ENCODE measurements at places on chromosomes 16 and 17.

DNA sequence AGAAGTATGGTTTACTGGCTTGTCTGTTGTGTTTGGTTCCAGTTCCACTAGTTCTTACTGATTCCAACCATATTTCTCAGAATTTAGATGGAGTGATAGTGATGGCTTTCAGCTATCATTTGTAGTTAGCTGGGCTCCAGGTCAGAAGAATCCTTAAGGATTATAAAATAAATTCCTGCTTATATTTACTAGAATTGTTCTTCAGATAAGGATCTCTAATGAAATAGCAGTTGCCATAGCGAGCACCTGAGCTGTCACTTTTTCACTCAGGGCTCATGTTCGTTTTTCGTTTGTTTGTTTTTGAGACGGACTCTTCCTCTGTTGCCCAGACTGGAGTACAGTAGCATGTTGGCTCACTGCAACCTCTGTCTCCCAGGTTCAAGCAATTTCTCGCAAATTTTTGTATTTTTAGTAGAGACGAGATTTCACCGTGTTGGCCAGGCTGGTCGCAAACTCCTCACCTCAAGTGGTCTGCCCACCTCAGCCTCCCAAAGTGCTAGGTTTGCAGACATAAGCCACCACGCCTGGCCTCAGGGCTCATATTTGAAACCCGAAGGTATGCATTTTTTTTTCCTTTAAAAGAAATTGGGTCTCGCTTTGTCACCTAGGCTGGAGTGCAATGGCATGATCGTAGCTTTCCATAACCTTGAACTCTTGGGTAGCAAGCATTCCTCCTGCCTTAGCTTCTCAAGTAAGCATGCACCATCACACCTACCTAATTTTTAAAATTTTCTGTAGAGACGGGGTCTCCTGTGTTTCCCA is 42.9 kb downstream of the PAFAH1B1 start:
- DNase-seq = no peak

- no peak for DNase-seq
Observed at GRCh38 chr16:17155936-17156335, 314.8 kb downstream of the XYLT1 start.

- DNase-seq = no peak
Observed at GRCh38 chr17:14745541-14745940, 444.7 kb downstream of the HS3ST3B1 start.

GRCh38 chr17:50196826-50197225 is 4.6 kb downstream of the COL1A1 start:
- DNase-seq = no peak

DNA sequence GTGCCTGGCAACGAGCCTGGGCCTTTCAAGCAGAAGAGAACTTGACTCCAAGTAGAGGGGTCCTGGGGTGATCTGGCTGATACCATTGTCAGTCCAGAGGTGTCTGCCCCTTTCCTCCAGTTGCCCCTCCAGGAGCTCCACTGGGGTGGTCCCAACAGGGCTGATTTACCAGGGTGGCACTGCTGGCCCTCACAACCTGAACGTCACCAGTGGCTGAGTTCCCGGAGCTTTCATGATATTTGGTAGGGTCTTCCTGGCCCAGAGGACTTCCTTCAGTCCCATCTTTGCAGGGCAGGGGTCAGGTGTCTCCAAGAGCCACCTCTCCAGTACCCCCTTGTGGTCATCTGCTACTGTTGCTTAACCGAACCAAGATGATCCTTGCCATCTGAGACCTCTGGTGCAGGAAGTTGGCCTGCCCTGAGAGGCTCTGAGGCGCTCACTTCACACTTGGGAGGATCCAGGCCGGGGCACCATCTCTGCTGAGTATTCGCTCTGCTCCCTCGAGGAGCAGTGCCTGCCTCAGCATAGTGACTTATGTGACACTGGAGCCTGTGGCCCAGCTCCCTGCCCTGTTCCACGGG is 3.5 kb downstream of the LIMD2 start:
- no peak for DNase-seq

GRCh38 chr16:12470311-12471229 is 333.1 kb downstream of the CPPED1 start:
- no peak for DNase-seq

- no peak for DNase-seq
Observed at GRCh38 chr17:58376472-58377000, 24.5 kb upstream of the SUPT4H1 start.

DNA sequence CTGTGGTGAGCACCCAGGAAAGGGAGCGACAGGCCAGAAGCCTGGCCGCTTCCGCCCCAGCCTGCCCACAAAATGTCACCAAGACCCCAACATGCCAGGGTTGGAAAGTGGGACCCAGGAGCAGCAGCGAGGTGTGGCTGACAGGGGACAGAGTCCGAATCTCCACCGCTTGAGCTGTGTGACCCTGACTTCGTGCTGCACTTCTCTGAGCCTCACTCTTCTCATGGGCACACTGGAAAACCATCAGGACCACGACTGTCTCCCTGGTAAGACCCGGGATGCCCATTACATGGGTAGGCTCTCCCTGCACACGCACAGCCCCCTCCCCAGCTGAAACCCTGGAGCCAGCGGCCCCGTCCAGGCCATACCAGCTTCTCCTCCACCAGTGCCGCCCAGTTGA is 34.9 kb downstream of the PPL start:
- DNase-seq = no peak

DNA sequence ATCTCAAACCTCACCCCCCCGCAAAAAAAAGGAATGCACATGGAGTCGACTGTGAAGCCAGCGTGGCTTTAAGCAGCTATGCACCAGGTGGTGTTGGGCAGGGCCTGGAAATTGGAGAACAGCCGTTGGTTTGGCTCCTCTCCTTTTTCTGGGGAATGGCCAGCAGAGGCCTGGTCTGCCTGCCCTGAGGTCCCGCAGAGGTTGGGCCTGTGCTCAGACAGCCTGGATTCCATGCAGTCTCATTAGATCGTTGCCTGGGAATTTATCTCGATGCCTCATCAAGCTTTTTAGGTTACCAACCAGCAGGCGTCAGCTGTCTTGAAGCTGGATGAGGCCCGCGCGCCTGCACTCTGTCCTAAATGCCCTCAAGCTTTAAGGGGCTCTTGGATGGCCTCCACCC is 9.8 kb downstream of the SLC12A3 start:
- no peak for DNase-seq
